ENCODE measurements at places on chromosomes 13 and 19.

DNA sequence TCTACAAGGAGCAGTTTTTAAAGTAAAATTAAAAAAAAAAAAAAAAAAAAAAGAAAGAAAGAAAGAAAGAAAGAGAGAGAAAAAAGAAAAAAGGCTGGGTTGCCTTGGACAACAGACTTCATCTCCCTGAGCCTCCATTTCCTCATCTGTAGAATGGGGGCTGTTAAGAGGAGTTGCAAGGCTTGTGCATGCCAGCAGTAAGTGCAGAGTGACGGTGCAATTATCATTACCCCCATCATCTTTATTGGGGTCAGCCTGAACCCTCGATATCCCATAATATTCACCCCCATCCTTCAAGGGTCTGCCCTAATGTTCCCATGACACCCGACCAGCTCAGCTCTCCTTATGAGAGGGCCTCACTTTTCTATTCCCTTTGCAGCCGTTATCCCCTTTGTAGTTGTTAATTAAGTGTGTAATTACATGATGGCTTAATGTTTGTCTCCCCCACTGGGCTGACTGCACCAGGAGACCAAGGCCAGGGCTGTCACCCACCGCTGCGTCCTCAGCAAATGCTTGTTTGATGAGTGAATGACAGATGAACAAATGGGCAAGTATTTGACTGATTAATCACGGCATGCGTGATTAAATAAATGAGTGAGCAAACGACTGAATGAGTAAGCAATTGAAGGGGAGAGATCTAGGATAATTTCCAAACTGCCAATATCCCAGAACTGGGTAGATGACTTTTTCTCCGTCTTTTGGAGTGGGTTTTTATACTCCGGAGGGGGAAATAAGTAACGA is 10.1 kb downstream of the FOSB start:
- DNase-seq: peak; percentile 68

DNA sequence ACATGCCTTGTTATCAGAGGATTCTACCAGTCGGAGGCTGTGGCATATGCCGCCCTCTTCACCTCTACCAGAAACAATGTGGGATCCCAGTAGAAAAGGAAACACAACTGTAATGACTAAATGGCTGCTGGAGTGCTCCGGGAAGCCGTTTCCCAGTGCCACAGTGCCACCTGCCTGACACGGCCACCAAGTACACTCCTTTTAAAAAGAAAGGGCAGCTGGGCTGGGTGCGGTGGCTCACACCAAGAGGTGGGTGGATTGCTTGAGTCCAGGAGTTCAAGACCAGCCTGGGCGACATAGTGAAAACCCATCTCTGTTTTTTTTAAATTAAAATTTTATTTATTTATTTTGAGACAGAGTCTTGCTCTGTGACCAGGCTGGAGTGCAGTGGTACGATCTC is 67.3 kb downstream of the TRPM4 start:
- DNase-seq: no peak

DNA sequence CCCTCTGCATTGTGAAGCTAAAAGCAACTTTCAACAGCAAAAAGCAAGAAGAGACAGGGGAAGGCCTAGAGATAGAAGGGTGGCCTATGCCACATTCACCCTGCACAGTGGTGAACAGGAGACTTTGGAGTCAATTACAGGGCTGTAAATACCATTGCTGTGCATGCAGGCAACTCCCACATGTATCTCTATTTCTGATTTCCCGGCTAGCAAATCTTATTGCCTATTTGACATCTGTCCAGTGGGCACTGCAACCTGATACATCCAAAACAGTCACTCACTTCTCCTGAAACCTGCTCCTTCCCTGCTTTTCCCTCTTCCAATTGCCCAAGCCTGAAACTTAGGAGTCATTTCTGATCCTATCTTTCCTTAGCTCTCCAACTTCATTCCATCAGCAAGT is 13.4 kb downstream of the RUBCNL start:
- DNase-seq: no peak

DNA sequence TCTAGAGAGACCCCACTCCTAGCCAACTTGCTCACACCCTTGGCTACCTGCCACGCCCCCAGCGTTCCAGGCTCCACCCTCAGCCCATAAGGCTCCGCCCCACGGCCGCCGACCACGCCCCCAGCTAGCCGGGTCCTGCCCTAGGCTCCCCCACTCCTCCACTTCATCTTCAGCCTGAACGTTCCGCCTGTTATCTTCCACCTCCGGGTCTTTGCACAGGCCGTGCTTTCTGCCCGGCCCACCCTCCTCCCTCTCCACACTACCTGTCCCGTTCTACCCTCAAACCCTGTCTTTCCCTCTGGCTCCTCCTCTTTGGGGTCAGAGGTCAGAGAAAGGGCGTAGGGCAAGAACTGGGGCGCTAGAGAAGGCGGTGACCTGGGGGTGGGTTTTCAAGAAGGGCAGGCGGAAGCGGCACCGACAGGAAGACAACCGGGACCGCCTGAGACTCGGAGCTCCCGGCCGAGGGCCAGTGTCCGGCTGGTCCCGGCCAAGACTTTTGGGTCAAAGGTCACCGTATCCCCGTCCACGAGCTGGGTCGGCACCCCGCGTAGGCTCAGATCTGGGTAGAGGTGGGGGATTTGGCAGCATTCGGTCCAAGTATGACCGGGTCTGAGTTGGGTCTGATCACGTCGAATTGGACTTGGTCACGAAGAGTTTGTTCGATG is 2.2 kb downstream of the PDE4C start:
- no peak for DNase-seq

GRCh38 chr19:39834287-39834841 is 402 bp upstream of the DYRK1B start:
- DNase-seq: no peak

DNA sequence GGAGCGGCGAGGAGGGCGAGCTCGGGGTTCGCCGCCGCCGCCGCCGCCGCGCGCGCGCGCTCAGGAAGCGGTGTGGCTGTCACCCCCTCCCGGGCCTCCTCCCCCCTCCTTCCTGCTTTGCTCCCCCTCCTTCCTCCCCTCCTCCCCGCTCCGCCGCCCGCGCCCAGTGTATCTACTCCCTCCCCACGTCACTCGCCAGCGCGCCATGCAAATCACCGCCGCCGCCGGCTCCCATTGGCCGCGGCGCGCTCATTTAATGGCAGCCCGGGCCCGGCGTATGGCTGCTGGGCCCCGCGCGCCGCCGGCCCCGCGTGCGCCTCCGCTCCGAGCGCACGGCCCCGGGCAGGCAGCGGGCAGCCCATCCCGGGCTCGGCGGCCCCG is 335 bp upstream of the SOX1 start:
- DNase-seq: no peak

DNA sequence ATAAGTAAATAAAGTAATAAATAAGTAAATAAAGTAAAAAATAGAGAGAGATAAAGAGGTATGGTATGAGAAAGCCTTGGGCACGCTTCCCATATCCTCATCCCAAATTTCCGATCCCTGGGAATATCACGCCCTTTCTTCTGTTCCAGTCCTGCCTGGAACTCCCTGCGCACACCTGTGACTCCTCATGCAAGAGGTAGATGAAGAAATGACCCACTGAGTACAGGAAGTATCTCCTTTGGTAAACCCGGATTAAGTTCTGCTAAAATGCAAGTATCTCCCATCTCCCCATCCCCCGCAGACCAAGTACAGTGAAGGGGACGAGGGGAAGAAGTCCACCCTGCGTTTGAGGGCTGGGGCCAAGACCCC is 399 bp upstream of the ZNF136 start:
- no peak for DNase-seq

GRCh38 chr19:41920882-41921576 is 7.2 kb downstream of the ERFL start:
- no peak for DNase-seq

DNA sequence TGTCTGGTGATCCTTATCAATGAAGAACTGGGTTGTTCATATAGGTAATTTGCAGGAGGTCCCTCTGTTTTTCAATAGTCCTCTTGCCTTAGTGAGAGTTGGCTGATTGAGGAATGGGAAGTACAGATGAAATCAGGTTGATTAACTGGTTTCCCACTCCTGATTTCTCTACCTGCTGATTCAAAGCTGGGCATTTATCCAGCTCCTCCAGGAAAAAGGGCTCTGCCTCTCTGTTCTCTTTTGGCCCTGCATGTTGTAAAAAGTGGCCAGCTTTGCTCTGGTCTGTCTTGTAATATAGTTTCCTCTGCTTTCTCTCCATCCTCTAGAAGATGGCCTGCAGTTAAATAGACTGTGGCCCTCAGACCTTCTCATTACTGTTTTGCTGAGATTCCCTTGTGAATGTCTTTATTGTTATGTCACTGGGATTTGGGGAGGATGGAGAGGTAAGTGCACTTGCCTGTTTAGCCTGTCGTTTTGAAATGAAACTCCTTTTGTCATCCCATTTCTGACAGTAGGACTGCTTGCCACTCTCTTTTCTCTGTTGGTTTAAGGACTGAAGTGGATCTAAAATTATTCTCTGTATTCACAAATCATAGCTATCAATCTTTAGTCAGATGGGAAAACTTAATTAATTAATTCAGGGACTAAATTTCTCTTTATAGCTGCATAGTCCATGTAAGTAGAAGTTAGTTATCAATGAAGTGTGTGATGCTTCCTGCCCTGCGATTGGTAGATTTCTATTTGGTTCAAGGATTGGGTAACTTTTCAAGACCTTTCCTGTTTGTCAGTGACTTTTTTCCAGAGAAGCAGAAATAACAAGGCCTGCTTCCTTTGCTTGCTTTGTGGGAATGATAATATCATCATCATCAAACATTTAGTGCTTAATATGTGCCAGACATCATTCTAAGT is 28.5 kb downstream of the GARRE1 start:
- peak; percentile 12 for DNase-seq

GRCh38 chr13:38830442-38831045 is 143.7 kb downstream of the FREM2 start:
- DNase-seq: no peak

DNA sequence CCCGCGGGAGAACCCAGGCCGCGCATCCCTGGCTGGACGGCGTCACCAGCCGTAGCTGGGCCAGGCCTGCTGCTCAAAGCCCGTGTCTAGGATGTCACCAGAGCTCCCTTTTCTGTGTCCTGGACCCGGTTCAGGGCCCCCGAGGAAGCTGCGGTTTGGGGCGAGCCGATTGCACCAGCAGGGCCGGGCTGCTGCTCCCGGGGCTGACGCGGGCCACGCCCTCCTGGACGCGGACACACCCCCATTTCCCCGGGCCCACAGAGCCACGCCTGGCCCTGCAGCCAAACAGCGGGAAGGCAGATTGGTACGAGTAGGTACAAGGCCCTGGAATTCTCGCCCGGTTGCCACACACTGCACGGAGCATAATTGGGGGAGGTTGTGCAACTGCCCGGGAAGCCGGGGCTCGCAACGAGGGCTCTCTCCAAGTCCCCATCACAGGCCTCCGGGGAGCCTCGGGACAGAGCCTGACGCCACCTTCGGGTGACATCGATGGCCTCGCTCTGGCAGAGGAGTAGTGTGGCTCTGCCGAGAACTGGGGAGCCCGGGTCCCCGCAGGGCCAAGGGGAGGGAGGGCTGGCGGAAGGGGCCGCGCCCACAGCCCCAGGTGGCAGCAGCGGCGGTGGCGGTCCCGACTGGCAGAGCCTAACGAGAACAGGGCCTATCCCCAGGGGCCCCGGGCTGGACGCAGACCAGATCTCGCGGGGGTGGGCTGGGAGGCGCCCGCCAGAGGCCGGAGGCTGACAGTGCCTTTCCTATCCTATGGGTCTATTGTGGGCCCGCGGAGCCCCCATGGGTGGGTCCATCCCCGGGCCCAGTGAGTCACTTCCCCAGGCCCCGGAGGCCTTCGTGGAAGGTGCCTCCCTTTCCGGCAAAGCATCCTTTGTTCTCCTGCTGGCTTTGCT is 23.5 kb downstream of the KCTD15 start:
- peak; percentile 79 for DNase-seq

- DNase-seq: no peak
Observed at GRCh38 chr19:46460981-46461380, 10.4 kb downstream of the PNMA8A start.

- no peak for DNase-seq
Observed at GRCh38 chr13:21549633-21550032, 54.3 kb downstream of the MICU2 start.

DNA sequence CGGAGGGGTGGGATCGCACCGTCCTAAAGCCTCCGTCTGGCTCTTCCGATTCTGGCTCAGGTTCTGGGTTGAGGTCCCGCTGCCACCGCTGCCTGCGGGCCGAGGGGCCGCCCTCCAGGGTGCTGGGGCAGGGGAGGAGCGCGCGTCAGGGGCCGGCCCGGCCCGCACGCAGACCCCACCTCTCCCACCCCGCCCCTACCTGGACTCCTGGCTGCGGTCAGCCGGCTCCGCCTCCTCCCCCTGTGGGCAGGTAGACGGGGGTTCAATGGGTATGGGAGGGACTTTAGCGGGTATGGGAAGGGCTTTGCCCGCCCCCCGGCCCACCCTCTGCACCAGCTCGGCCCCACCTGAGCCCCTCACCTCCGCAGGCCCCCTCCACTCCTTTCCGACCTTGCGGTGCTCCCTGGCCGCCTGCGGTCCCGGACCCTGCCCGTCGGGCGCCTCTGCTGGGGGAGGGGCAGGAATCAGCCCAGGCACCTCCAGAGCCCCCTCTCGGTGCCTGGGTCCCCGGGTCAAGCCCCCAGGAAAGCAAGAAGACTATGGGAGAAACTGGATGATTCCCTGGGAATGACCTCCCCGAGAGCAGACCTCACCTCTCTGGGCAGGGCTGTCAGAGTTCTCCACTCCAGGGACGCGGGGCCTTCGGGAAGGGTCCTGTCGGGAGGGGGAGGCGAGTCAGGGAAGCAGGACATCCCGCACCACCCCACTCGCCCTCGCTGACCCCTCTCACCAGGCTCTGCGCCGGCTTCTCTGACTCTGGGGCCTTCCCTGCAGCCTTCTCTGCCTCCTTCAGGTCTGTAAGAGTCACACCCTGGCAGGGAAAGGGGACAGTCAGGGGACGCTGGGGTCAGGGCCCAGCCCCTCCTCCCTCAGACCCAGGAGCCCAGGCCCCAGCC is 17.0 kb downstream of the EPS8L1 start:
- DNase-seq: no peak

GRCh38 chr13:110706570-110707372 is 855 bp upstream of the CARS2 start:
- DNase-seq: no peak

DNA sequence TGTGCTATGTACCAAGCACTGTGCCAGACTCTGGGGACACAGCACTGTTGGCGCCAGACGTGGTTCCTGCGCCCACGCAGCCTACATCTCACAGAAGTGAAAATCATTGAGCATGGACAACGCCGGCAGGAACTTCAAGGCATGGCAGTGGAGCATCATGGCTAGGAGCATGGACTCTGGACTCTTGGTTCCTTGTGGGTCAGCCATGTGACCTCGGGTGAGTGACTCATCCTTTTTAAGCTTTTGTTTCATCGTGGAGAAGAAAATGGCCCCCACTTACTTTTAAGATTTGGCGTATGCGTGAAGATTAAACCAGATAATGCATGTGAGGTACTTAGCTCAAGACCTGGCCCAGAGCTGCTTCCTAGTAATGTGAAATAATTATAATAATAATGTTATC is 988.5 kb downstream of the UQCRFS1 start:
- no peak for DNase-seq

DNA sequence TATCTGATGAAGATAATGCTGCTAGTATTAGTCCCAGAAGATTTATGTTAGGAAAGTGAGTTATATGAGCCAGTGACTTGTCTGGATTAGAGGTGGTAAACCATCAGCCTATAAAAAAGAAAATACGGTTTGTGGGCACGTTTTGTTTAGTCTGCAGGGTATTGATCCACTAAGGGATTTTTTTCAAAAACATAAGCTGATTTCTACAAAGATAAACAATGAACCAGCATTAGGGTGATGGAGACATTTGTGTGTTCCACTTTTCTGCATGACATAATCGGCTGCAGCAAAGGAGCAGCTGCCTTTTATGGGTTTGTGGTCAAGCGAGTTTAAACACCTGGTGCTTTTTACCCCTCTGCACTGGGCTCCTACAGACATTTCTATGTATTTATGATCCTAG is 836.4 kb upstream of the GPC6 start:
- no peak for DNase-seq

GRCh38 chr13:22735011-22735995 is 445.5 kb upstream of the SGCG start:
- DNase-seq: no peak

GRCh38 chr13:99686157-99686572 is 184.9 kb downstream of the TM9SF2 start:
- DNase-seq: no peak

All from epithelial cell of prostate (primary cell).